Fibroblast of villous mesenchyme (primary cell): ENCODE measurements at places on chromosomes 5 and 9.

- DNase-seq: no peak
Observed at GRCh38 chr9:88321764-88322163, 66.5 kb upstream of the SPIN1 start.

GRCh38 chr9:69190863-69191181 is 16.7 kb downstream of the TJP2 start:
- no peak for DNase-seq

GRCh38 chr9:32701321-32702022 is 66.0 kb upstream of the TAF1L start:
- DNase-seq: no peak

DNA sequence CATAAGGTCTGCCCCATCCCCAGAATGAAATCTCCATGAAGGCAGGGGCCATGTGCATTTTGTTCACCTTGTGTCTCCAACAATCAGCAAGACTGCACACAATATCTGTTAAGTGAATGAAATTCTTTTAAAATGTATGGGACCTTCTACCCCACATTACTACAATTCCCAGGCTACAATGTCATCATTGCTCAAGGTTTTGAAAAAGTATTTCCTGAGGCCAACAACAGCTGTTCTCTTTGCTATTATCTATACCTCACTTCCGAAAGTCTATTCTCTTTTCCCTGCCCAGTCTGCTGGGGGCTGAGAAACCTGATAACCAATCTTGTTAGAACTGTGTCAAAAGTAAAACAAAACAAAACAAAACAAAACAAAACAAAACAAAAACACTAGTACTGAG is 29.2 kb downstream of the HOMER1 start:
- DNase-seq: no peak

- no peak for DNase-seq
Observed at GRCh38 chr5:74154526-74154925, 486.0 kb downstream of the ENC1 start.

DNA sequence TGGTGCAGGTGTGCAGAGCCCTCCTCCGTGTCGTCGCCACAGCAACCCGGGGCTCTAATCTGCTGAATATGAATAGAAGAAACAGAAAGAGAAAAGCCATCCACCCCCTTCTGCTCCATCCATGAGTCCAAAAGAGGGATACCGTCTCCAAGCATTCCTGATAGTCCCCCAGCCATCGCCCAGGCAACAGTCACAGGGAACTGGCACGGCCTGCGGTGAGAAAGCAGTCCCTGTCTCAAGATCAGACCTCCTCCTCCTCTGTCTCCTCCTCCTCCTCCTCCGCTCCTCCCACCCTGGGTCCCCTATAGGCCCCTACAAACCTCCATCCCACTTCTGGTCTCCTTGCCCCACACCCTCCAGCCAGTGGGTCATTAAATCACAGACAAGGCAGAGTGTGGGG is 308.1 kb upstream of the MPDZ start:
- no peak for DNase-seq

DNA sequence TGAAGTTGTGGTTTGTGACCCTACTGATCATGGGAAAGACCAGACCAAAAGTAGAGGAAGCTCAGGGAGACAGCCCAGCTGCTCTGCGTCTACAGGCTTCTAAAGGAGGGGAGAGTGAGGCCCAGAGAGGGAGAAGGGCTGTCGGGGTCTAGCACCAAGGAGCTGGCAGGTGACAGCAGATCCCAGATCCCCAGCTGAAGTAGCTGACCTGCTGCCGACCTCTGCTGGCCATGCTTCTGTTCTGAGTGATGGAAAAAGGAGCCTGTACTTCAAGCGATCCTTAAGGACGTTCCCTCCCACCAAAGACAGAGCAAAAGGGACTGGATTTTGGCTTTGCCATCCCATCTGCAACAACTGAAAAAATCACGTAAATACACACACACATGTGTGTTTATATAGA is 22.7 kb upstream of the QSOX2 start:
- DNase-seq: no peak

DNA sequence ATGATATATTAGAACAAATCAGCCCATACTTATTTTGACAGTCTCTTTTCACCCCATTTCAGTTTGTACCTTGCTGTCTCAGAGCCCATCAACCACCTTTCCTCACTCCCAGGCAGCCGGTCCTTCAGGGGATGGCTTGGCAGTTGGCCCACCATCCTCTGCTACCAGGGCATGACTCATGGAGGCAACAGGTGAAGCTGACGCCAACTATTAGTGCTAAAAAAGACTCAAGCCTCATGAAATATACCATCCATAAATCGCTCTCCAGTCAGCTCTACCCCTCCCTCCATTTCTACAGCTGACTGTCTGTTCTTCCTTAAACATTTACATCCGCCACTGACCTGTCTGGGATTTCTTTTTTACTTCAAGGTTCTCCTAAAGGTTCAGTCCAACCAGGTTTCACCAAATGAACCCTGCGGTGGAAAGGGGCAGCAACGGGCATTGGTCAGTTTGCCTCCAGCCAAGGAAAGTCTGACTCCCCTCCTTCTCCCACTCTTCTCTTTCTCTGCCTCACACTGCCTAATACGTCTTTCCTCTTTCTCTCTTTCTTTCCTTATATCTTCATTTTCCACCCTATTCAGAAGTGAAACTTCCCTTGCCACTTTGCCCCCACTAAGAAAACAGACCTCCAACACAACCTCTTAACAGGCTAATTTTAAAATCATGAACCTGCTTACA is 439.1 kb downstream of the RAB3C start:
- DNase-seq: no peak

- DNase-seq: peak; percentile 89
Observed at GRCh38 chr9:38024036-38024681, 44.9 kb downstream of the SHB start.

DNA sequence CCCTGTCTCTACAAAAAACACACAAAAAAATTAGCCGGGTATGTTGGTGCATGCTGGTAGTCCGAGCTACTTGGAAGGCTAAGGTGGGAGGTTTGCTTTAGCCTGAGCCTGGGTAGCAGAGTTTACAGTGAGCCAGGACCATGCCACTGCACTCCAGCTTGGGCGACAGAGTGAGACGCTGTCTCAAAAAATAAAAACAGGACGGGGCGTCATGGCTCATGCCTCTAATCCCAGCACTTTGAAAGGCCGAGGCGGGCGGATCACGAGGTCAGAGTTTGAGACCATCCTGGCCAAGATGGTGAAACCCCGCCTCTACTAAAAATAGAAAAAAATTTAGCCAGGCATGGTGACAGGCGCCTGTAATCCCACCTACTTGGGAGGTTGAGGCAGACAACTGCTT is 40.3 kb downstream of the UBE2D2 start:
- DNase-seq: no peak

DNA sequence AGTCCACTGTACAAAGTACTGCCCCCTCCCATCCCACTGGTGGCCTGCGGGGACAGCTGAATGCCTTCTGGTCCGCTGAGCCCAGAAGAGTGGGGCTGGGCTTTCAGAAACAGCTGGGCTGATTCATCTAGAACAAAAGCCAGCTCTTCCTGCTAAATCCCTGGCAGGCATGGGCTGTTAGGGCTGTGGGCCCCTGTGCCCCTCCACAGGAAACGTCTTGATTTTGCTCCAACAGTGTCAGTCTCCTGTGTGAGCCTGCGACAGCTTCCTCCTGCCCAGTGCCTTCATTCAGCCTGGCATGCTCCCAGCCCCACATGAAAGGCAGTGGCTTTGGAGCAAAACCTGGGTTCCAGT is 6.9 kb upstream of the GSN start:
- no peak for DNase-seq

DNA sequence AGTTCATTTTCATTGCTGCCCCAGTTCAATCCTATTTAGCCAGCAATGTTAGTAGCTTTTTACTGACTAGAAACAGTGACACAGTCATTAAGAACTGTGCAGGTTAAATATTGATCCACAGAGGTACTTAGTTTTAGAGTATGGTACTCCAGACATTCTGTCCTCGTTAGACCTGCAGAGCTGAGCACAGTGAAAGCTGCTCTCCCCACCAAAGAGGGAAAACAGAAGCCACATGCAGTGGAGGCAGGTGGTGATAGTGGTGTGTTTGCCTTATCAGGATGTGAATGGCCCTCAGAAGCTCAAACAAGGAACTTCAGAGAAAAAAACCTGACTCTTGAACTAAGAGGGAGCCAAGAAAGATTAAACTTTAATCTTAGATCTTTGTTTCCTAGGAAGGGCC is 75.5 kb downstream of the UNC13B start:
- no peak for DNase-seq

- DNase-seq: no peak
Observed at GRCh38 chr5:130893006-130893405, 272.1 kb downstream of the HINT1 start.

- peak; percentile 84 for DNase-seq
Observed at GRCh38 chr9:36328798-36329411, 70.7 kb upstream of the GNE start.

- peak; percentile 29 for DNase-seq
Observed at GRCh38 chr5:120817044-120817985, 353.2 kb downstream of the PRR16 start.

- DNase-seq: no peak
Observed at GRCh38 chr9:98634685-98635336, 73.9 kb downstream of the GABBR2 start.

DNA sequence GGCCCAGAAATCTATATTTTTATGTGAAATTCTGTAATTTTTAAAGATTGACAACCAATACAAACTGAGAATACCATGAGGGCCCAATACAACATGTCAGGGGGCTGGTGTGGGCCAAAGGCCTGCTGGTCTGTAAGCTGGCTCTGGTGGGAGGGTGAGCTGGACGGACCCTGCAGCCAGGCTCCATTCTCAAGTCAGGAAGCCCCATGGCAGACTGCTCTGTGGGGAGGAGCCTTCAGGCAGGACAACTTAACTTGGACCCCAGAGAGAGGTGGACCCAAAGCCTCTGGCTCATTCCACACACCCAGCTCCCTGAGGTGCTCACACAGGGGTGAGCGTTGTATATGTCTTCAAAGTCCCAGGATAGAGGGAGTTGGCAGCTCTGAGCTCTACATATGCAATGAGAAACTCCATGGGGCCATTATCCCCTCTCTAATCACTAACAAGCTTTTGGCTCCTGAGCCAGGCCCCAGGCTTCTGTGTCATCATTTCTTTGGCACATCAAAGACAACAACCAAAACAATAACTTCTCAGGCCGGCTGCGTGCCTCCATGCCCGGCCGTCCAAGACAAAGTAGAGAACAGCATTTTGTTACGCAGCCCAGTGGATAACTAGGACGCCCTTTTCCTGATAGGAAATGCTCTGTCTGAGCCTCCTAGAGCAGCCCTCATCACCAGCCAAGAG is 6.4 kb downstream of the SEPTIN8 start:
- no peak for DNase-seq

DNA sequence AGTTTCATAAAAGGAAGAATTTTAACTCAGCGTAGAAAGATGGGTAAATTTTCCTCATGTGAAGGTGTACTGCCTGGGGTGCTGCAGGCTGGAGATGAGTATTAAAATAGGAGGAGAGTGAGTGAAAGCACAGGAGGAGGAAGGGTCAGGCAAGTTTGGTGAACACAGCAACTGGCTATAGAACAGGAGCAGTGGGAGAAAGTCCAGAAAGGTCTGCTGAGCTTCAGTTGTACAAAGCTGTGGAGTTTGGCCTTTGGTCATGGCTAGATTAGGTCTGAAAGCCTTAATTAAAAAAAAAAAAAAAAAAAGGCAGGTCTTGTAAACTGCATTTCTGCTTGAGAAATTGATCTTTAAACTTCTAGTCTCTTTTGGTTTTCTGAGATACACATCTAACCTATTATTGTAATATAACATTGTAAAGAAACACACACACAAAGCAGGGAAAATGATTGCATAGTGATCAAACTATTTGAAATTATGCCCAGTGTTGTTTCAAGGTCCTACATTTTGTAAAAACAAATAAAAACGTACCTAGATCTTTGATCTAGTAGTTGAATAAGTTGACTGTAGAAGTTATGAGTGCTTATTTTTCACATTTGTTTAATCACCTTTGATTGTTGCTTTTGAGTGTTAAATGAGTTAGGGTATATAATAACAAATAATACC is 43.6 kb downstream of the MAP3K1 start:
- no peak for DNase-seq
